ENCODE measurements at places on chromosomes 4 and X.

GRCh38 chr4:99394896-99395295 lies 40.2 kb downstream of the ADH7 start:
- DNase-seq = no peak

GRCh38 chr4:183611210-183611830 lies 47.7 kb downstream of the RWDD4 start:
- DNase-seq = no peak

- no peak for DNase-seq
Measured at GRCh38 chr4:17142232-17142711, 243.8 kb upstream of the LDB2 start.

GRCh38 chrX:84830836-84831235 lies 172.8 kb upstream of the APOOL start:
- DNase-seq = no peak

GRCh38 chrX:6149060-6149872 lies 79.4 kb downstream of the NLGN4X start:
- no peak for DNase-seq

- no peak for DNase-seq
Measured at GRCh38 chrX:74431797-74432196, 10.5 kb downstream of the SLC16A2 start.

DNA sequence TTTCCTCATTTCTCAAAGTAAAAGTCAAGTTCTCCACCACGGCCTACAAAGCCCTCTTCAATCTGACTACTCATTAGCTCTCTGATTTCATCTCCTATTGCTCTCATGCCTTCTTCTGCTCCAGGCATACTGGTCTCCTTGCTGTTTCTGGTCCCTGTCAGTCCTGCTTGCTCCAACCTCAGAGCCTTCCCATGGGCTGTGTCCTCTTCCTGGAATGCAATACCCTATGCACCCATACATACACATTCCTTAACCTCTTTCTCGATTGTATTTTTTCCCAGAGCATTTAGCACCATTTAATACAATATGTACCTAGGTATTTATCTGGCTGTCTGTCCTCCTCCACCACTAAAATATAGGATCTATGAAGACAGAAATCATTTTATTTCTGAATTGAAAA lies 385.2 kb downstream of the GASK1B start:
- no peak for DNase-seq
